ENCODE measurements at places on chromosomes 4 and X.

DNA sequence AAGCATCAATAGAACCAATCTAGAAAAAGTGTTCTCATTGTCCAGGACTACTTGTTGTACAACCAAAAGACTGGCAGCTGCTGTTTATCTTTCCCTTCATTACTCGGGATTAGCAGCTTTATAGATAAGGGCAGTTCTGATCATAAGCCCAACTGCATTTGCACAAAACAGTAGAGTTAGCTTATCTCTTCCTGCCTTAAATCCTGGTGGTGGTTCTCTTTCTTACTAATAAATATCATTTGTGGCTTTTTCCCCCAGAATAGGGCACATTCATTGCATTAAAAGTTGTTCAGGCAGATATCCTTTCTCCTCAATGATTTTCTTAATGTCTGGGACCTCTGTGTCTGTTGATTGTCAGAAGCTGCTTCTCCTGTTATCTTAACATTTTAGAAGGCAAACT is 20.2 kb upstream of the RRAGB start:
- no peak for DNase-seq

DNA sequence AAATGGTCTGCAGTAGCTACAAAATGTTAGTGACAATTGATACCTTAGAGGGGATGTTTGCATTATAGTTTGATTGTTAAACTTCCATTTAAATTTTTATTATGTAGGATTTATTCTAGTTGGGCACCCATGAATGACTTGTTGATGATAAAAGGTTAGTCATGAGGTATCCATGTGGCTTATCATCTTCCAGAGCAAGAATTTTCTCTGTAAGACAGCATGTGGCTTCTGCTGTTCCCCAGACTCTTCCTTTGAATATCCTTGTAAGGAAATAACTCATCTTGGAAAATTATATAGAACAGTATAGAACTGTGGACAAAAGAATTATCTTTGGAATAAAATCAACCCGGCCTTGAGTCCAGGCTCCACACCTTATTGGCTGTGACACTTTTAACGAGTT is 40.1 kb upstream of the KLHL8 start:
- DNase-seq: no peak

DNA sequence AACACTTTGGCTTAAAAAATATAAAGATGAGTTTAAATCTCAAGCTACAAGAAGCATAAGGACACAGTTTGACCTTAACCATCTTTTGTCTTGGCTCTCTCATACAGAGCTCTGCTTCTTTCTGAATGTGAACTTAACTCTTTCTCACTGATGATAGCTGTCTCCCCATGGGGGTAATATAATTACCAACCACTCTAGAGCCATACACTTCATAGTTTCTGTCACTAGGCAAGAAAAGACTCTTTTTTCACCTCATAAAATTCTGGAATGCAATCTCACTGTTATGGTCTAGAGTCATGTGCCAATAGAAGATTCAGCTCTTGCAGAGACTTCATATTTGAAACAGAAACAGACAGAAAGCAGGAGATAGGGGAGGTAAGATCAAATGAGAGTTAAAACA is 481.7 kb upstream of the AGA start:
- DNase-seq: no peak

GRCh38 chr4:147343692-147344091 is 137.2 kb upstream of the EDNRA start:
- no peak for DNase-seq

- DNase-seq: no peak
Measured at GRCh38 chr4:22778547-22779163, 85.9 kb downstream of the GBA3 start.

DNA sequence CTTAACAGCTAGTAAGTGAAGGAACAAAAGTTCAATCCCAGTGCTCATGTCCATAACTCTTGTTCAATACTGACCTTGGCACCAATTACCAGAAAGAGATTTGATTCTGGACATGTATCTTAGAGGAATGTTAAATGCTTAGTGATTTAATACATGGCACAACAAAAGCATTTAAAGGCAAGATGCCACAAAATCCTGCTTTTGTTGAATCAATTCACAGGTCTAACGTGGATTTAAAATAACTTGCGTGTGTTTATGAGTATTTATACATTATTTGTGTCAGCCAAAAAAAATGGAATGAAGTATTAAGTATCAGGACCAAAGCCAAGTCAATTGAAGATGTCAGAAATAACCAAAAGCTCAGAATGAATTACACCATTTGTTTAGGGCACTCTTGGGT is 85.4 kb upstream of the GIMD1 start:
- DNase-seq: no peak
